H1 (cell line): ENCODE measurements at places on chromosomes 7 and 10.
A peak's percentile ranks its signal among the peaks of the same experiment; 100 is the strongest.

- no peak for DNase-seq
These were observed 580.0 kb downstream of the XPNPEP1 start for GRCh38 chr10:109343293-109343692.

GRCh38 chr10:47370015-47370767 is 13.9 kb downstream of the ZNF488 start:
- peak; percentile 22 for DNase-seq

DNA sequence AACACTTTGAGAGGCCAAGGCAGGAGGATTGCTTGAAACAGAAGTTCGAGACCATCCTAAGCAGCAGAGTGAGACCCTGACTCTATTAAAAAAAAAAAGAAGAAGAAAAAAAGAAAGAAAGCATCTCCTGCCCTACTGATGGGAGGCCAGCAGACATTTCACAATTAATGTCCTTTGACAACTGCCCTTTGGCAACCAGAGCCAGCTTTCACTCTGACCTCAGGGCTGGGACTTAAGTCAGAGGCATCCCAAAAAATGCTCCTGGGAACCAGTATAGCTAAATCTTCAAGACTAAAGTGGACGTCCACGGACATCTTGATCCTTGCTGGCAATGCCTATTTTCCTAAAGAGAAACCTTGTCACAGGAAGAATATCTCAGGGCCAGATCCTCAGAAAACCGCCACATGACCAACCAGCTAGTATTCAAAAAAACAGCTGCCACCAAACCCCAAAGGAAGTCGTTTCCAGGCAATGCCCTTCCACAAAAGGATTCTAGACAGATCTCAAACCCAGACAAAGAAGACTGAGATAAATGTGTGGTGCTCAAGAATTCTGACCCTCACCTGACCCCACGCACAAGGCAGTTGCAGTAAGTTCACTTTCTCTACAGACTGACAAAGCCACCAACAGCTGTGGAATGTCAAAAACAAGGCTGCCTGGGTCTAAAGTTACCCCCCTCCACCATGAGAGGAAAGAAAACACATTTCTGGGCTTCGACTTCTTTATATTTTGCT is 18.4 kb downstream of the GFRA1 start:
- DNase-seq: no peak

- no peak for DNase-seq
These were observed 42.0 kb upstream of the TRIL start for GRCh38 chr7:28999895-29000716.

DNA sequence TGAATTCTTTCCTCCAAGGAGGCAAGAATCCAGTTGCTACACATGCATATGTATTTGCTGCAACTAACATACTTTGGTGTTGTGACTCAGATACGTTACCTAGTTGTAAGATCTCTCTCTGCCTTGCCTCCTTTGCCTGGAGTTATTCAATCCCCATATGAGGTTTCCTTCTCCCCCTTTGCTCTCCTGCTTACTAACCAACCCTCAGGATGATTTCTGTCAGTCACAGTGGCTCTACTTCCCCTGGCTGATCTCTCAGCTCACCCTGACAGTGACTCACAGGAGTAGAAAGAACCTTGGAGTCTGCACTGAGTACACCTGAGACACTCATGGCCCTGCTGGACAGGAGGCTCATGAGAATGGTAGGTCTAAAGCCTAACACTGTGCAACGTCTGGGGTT is 92.0 kb downstream of the TMEM106B start:
- no peak for DNase-seq

GRCh38 chr7:135183478-135183877 is 13.0 kb upstream of the CYREN start:
- no peak for DNase-seq

- DNase-seq: no peak
These were observed 825.2 kb downstream of the REEP3 start for GRCh38 chr10:64346389-64346788.

DNA sequence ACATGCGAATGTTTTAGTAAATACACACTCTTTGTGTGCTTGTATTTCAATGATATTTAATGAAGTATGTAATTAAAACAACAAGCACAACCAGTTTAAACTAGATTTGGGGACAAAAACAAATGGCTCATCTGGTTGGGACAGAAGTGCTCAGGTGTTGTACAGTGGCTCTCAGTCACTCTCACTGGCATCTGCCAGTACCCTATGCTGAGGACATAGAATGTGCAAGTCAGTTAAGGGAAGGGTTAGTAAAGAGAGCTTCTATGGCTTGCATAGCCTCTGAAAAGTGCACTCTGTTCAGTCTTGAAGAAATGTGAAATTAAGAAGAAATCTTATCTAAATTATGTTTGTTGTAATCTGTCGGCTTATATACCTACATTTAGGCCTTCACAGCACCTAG is 183.0 kb downstream of the LRRC4 start:
- DNase-seq: no peak

DNA sequence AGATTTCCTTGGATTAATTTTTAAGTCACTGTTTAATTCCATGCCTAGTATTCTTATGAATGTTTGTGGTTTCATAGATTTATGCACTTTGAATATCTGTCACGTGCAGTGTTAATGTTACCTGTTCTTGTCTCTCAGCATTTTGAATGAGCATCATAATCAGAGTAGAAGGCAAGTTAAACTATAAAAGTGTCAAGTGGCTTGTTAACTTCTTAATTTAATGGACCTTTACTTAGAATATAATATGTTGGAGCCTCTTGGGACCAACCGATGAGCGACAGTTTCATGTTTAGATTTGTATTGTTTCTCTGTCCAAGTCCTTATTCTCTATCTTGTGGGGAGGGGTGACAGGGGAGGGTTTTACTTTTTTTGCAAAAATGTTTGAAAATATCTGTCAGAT is 50.6 kb upstream of the MTURN start:
- DNase-seq: no peak

GRCh38 chr10:33661580-33662336 is 327.3 kb upstream of the NRP1 start:
- no peak for DNase-seq

DNA sequence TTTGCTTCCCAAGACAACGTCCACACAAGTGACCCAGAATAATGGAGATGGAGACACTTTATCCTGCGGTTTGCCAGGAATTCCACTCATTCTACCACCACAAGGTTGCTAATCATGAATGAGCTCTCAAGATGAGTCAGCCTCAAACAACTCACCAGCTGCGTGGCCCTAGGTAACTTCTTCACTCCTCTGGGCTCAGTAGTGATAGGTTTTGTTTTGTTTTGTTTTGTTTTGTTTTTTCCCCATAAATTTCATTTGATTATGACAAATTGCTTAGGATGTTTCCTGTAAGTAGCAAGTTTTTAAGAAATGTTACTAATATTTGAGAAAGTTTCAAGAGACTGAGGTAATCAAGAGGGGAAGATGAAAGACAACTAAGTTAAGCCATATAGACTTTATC is 286.8 kb downstream of the PARD3 start:
- DNase-seq: peak; percentile 65

DNA sequence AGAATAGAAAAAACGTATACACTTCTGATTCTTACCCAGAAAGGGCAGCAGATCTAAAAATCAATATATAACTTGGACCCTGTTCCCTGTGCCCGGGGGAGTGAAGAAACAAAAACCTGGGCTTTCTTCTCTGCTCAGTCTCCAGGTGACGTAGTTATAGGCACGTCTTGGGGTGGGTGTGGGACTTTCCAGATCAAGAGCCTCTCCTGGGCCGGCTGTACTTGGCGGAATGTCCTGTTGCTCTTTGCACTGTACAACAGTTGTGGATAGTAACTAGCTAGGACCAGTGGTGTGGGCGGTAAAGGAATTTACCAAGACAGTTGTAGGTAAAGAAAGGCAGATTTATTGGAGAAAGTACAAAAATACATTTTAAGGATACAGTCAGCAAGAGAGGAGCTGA is 40.4 kb upstream of the STEAP4 start:
- DNase-seq: no peak

DNA sequence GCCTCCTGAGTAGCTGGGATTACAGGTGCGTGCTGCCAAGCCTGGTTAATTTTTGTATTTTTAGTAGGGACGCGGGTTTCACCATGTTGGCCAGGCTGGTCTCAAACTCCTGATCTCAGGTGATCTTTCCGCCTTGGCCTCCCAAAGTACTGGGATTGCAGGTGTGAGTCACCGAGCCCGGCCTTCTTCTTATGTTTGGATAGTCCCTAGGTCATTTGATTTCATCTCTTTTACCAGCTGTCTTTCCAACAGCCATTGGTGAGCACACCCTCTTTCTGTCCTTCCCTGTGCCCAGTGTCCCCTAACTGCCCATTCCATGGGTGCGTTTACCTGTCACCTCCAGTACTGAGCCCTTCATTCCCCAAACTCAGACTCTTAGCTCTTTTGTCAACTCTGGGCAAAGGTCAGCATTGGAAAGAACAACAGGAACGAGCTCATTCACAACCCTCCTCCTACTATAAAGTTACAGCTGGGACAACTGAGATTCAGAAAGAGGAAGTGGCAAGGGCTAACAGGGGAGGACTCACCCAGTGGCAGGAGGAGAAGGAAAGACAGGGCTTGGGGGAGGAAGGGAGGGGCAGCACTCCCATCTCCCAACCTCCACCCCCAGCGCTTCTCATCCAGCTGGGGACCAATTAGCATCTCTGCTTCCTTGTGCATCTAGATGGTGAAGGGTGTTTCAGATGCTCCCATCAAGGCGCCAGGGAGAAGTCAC is 5.6 kb downstream of the SSC4D start:
- no peak for DNase-seq

DNA sequence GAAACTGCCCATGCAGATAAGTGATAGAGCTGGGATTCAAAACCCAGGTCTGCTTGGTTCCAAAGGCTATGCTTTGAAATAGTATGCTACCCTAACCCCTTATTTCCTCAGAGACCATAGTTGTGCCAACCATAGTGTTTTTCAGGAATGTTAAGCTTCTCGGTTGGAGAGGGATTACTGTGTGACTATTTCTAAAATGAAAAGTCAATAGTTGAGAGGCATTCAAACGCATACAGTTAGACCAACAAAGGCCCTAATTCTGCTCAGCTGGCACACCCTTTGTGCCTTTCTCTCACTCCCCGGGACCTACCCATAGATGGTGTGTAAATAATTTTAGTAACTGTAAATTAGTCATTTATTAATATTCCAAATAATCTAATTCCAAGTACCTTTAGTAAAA is 64.6 kb upstream of the RNF148 start:
- no peak for DNase-seq

DNA sequence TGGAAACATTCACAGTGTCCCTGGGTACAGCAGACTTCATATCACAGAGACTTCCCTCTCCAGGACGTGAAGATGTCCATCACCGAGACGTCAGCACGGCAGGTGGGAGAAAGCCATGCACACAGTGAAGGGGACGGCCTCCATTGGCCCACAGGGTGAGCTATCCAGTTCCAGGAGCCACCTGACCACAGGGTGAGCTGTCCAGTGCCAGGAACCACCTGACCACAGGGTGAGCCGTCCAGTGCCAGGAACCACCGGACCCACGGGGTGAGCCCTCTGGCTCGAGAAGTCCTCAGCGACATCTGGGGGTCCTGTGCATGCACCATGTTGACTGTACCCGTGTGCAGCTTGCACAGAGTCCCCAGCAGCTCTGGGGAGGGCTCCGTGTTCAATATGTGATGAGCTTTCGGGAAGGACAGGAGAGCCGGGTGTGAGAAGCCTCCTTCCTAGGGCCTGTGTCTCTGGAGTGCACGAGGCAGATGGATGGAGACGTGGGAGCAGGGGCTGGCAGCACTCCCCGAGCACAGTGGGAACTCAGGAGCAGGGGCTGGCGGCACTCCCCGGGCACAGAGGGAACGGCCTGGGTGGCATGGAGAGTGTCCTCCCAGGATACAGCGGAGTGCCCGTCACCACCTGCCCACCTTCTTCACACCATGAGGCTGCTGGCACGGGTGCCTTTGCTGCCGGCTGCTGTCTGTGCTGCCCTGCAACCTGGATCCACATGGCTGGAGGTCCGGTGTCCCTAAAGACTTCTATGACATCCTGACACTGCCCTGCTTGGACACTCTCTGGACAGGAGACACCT is 616.2 kb downstream of the DNAJB6 start:
- DNase-seq: no peak

GRCh38 chr7:107068156-107068555 is 23.7 kb downstream of the PRKAR2B start:
- no peak for DNase-seq
